ENCODE measurements at places on chromosomes 16 and 17.
A peak's percentile ranks its signal among the peaks of the same experiment; 100 is the strongest.

GRCh38 chr17:40319651-40320540 lies 10.9 kb downstream of the RARA start:
- no peak for DNase-seq

- peak; percentile 94 for DNase-seq
Measured at GRCh38 chr16:31472709-31473203, 804 bp downstream of the TGFB1I1 start.

DNA sequence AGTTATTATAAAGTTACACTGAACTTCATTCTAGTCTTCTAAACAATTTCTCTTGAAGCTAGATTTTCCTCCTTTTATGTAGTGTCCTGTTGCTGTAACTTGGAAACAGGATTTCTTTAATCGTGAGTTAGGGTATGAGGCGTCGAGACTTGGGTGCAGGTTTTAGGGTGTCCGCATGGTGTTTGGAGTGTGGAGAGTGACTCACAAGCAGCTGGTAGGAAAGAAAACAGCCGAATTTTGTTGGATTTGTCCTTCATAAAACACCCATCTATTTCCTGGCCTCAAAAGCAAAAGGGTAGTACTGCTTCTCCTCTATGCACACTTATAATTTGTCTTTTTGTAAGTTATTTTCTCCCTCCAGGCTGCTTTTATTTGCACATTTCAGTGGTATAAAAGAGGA lies 1.6 kb downstream of the RPTOR start:
- DNase-seq: no peak

DNA sequence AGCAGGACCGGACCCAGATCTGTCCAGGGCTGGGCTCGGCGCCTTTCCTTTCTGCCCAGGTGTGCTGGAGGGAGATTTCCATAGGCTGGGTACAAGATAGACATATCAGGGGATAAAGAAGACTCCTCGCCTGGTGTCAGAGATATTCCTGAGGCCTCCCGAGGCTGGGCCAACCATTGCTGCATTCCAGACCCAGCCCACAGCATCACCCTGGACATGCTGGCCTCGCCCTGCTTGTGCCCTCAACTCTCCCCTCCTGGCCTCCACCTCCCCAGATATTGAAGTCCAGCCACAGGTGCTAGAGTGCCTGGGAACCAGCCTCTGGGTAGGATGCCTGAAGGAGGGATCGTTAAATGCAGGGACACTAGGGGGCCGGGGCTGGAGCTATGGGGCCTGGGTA lies 2.1 kb downstream of the CD300LG start:
- DNase-seq: no peak

- no peak for DNase-seq
Measured at GRCh38 chr16:86930663-86931373, 352.5 kb downstream of the FOXL1 start.

DNA sequence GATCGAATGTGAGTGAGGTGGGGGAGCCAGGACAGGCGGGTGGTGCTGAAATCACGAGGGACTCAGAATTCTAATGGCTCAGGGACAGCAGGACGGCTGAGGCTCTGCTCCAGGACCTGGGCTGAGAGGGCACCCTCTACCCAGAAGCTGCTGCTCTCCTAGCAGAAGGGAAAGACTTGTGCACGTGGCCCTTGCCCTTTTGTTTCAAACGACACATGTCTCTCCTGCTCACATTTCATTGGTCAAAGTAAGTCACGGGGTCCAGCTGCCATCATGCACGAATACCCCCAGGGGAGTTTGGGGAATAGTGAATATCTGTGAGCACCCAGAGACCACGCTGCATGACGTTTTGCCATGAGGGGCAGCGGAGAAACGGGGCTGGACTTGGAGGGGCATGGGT lies 73.2 kb downstream of the RTN4RL1 start:
- DNase-seq: no peak

GRCh38 chr16:72997141-72997542 lies 50.8 kb downstream of the ZFHX3 start:
- peak; percentile 29 for DNase-seq
